Fibroblast of the aortic adventitia (primary cell): ENCODE measurements at places on chromosomes 4 and X.
A peak's percentile ranks its signal among the peaks of the same experiment; 100 is the strongest.

- DNase-seq: no peak
Measured at GRCh38 chr4:169677150-169677748, 56.9 kb downstream of the CLCN3 start.

DNA sequence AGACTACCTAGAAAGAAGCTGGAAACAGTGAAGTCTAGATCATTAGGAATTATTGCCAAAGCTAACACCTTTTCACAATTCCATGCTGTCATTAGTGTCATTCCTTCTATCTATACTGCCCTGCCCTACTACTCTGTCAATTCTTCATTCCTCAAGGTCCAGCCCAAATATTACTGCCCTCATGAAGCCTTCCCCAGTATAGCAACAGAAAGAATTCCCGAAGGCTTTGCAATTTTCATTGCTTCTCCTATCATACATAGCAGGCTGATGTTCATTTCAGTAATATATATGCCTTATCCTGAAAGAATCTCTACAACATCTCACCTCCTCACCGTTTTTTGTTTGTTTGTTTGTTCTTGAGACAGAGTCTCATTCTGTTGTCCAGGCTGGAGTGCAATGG, 63.9 kb downstream of the APBB2 start:
- no peak for DNase-seq

DNA sequence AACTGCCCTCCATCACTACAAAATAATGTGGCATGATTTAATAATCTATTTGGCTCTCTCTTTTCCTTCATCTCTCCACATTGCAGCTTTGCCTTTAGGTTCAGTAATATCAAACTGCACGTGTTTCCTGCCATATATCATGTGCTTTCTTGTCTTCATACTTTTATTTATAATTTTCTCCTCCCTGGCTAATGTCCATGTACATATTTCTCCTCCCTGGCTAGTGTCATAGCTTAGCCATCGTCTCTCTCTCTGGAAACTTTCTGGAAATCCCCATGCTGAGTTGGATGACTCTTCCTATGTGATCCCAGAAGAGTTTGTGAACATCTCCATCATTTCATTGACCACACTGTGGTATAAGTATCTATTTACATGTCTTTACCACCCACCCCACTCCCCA, 21.3 kb upstream of the PDGFC start:
- peak; percentile 59 for DNase-seq

GRCh38 chr4:180449395-180449956, 1793.7 kb upstream of the TENM3 start:
- DNase-seq: no peak

DNA sequence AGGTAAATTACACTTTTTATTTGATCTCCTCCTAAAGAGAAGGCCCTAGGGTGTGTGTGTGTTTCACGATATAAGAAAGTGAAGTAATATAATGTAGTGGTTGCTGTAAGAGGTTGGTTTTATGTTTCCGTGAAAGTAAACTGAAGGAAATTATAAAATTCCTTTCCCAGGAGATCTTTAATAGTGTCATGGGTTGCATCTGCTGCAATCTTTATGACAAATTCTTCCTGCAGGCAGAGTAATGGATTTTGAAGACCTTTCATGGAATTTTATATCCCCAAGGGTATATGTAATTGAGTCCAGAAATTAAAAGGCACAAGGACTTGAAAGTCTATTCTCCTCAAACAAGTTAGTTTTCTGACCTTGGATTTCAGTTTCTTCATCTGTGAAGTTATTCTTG, 538.6 kb downstream of the ANKRD50 start:
- no peak for DNase-seq

DNA sequence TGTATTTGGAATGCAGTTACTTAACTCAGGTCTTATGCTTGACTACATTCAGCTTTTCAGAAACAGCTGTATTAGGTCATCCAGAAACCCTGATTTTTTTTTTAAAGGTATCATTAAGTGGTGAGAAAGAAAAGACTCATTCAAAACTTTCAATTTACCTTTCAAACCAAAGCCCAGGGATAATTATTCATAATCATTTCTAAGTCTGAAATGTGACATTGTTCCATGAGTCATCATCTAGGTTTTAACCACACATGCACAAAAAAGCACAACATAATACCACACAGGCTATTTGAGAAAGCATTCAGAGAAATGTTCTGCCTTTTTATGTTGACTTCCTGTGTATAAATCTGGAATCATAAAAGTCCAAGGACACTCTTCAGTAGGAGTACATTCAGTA, 288.2 kb downstream of the IL1RAPL2 start:
- no peak for DNase-seq

- no peak for DNase-seq
Measured at GRCh38 chr4:101862595-101862994, 72.1 kb downstream of the BANK1 start.

GRCh38 chr4:152686452-152687013, 6.7 kb upstream of the TMEM154 start:
- DNase-seq: no peak
